Activated T-cell treated with anti-CD3 and anti-CD28 coated beads, Interleukin-2, amount 50 U/mL, for 1 hour (primary cell): ENCODE measurements at places on chromosomes 13 and 19.

GRCh38 chr19:51664997-51665396 lies 18.4 kb upstream of the SIGLEC14 start:
- DNase-seq: no peak

GRCh38 chr13:109700176-109700575 lies 86.2 kb downstream of the IRS2 start:
- no peak for DNase-seq

- DNase-seq: no peak
These were observed 19.5 kb downstream of the NUFIP1 start for GRCh38 chr13:44969551-44970484.

GRCh38 chr13:32001154-32001768 lies 30.3 kb upstream of the FRY start:
- no peak for DNase-seq

GRCh38 chr13:55361141-55361540 lies 1779.6 kb upstream of the PRR20A start:
- no peak for DNase-seq

- peak; percentile 80 for DNase-seq
These were observed 26.5 kb downstream of the MPND start for GRCh38 chr19:4369888-4370260.

DNA sequence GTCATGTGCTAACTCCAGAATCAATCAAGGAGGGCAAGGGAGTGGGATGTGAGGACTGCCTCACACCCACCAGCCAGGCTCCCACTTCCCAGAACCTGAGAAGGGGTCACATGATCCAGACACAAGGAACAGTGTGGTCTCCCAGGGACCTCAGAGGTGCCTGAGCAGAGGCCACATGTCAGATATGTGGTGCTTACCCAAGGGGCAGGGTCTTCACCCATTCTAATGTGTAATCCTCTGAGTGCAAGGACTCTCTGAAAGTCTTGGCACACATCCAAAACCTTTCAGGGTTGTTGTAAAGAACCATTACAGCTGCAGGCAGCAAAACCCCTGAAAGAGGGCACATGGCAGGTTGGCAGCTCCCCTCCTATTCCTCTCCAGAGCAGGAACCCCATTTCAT lies 656.6 kb downstream of the UQCRFS1 start:
- DNase-seq: no peak

DNA sequence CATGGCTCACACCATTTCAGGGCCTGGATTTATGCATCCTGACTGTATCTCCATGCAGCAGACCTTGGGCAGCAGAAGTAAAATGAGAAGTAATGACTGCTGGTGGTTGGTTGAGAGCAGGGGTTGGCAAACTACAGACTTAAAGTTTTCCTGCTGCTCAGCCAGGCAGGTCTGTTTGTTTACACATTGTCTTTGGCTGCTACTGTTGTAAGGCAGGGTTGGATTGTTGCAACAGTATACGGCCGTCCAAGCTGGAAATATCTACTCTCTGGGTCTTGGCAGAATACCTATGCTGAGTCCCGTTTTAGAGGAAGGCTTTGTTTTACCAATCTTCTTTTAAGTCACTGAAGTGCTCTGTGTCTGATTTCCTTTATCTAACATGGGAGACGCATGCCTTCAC lies 13.5 kb downstream of the SNRNP70 start:
- DNase-seq: no peak

GRCh38 chr13:93476175-93476574 lies 249.6 kb downstream of the GPC6 start:
- DNase-seq: no peak

- DNase-seq: no peak
These were observed 33.3 kb downstream of the BLOC1S3 start for GRCh38 chr19:45211751-45212381.

DNA sequence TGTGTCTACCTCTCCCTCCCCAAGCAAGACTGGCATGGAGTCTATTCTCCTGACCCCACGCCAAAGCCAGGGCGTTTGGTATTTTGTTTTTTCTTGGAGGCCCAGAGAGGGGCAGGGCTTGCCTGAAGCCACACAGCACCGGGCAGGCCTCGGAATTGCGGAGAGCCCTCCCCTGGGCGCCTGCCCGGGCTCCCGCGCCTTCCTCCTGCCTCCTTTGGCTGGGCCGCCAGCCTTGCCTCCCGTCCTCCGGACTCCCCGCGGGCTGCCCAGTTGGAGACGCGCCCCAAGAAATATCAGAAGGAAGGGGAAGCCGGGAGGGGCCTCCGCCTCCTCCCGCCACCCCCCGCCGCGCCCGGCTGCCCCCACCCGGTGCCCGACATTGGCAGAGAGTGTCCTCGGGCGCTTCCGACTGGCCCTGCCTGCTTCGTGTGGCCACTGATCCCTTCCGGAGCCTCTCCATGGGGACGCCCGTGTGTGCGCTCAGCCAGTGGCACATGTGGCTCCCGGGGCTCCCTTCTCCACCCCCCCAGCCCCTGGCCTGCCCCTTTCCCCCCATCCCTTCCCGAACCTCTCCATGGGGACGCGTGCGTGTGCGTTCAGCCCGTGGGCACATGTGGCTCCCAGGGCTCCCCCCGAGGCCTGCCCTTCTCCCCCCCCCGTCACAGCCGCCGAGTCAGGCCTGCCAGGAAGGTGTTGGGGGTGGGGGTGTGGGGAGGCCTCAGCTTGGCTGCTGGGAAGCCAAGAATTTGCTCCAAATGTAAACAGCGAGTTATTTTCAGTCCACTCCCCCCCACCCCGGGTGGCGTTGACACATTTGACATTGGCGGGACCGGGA lies 37.3 kb downstream of the NFIC start:
- DNase-seq: no peak

GRCh38 chr13:99647596-99647985 lies 146.3 kb downstream of the TM9SF2 start:
- DNase-seq: no peak

- DNase-seq: no peak
These were observed 21.0 kb downstream of the GRIK5 start for GRCh38 chr19:42048992-42049391.

GRCh38 chr19:50434525-50434924 lies 1.8 kb downstream of the MYBPC2 start:
- DNase-seq: no peak

DNA sequence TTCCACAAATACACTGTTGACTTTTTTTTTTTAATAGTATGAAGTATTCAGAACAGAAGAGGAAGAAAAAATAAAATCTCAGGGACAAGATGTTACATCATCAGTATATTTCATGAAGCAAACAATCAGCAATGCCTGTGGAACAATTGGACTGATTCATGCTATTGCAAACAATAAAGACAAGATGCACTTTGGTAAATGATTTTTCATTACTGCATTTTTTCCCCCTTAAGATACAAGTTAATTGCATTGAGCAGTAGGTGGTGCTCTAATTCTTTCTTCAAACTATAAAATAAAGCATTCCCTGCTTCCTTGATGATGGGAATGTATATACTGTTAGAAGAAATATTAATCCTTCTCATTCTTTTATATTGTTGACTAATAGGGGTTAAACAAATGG lies 17.1 kb downstream of the UCHL3 start:
- DNase-seq: no peak

GRCh38 chr19:49409441-49410029 lies 13.7 kb downstream of the PTH2 start:
- no peak for DNase-seq

DNA sequence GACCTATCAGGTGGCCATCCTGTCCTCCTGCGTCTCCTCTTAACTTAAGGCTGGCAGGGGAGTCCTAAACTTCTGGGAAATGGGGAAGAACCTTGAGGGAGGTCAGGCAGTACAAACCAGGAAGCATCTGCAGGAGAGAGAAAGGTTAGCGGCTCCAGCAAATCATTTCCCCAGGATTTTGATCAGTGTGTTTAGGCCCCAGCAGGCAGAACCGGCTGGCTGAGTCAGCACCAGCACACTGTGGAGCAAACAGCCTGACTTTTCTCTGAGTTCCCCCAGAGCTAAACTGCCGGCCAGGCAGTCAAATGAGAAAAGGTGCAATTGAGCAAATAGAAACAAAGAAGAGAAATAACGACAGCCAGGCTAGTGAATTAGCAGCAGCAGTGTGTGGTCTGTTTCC lies 46.7 kb upstream of the MEDAG start:
- no peak for DNase-seq

DNA sequence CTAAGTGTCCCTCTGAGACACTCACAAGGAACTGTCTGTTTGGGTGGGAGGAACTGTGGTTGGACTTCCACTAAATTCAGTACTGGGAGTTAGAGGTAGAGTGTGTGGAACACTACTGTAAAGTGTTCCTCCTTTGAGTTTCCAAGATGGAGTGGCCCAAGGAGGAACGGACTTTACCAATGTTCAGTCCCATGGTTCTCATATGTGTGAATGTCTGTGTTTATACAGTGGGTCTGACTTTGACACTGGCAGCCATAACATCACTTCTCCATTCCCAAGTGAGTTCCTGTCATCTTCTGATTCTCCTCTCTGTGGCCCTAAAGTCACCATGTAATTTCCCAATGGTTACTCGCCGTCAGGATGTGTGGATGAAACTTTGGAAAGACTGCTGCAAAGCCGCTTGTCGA lies 136.8 kb upstream of the SERP2 start:
- no peak for DNase-seq

DNA sequence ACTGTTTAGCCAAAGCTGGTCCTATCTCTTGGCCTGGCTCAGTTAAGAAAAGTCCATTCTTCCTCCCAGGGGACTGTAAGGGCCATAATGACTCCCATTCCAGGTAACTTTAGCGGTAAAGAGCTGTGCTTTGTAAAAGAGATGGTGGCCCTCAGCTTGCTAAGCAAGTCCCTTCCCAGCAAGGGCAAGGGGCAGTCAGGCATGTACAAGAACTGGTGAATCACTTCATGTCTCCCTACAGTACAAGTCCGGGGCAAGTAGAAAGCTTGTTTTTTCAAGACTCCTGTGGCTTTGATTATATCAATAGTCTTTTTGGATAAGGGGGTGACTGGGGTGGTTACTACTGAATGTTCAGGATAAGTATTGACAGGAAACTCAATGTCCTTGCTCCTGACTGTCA lies 88.9 kb downstream of the SLC25A15 start:
- DNase-seq: no peak

DNA sequence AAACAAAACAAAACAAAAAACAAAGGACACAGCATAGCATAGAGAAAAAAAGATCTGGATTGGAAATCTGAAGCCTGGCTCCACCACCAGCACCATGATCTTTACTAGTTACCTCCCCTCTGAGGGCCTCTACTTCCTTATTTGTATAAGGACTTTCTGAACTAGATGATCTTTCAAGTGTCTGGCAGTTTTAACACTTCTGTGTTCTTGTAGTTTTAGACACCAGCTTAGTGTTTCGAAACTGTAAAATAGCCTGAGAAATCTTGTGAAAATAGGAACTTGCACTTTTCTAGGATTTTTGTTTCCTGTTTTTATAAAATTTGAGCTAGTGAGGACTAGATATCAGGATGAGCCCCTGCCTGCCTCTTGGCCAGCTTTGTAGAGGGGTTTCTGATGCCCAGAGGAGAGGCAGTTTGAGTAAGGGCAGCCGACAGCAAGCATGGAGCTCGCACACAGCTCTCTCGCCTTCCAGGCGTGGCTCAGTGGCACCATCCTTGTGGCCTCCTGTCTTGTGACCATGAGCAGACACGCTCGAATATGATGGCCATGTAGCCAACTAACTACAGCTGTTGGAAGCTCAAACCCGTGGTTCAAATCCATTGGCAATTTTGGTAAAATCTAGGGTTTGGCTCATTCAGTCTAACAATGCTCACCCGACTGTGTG lies 319.0 kb downstream of the KCNRG start:
- DNase-seq: no peak

GRCh38 chr13:25890671-25891212 lies 161.1 kb downstream of the SHISA2 start:
- no peak for DNase-seq

GRCh38 chr19:45952686-45953505 lies 20.8 kb downstream of the NOVA2 start:
- peak; percentile 54 for DNase-seq

DNA sequence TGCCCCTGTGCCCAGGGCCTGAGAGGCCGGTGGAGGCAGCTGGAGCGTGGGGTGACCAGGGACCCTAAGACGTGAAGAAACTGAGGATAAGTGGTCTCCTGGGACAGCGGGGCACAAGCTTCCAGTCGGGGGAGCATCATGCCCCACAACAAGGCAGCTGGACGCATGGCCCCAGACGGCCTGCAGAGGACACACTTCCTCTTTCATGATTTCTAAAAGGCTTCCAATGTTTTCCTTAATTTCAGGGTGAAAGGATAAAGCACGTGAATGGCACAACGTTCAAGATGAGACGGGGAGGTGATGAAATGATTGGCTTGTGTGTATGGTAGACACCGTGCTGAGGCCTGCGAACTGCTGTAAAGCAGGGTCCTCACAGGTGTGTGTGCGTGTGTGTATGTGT lies 20.2 kb upstream of the MYDGF start:
- no peak for DNase-seq

DNA sequence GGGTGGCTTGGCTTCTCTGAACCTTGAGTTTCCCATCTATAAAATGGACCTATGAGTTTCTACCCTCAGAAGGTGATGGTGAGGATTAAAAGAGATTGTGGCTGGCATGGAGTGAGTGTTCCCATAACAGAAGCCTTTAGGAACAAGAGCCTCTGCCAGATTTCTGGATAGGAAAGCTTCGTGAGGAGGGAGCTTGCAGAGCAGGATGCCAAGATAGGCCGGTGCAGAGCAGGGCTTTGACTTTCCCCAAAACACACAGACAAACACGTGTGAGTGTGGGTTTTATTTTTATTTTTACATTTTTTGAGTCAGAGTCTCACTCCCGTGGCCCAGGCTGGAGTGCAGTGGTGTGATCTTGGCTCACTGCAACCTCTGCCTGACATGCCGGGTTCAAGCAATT lies 3.7 kb upstream of the CNN1 start:
- DNase-seq: no peak

DNA sequence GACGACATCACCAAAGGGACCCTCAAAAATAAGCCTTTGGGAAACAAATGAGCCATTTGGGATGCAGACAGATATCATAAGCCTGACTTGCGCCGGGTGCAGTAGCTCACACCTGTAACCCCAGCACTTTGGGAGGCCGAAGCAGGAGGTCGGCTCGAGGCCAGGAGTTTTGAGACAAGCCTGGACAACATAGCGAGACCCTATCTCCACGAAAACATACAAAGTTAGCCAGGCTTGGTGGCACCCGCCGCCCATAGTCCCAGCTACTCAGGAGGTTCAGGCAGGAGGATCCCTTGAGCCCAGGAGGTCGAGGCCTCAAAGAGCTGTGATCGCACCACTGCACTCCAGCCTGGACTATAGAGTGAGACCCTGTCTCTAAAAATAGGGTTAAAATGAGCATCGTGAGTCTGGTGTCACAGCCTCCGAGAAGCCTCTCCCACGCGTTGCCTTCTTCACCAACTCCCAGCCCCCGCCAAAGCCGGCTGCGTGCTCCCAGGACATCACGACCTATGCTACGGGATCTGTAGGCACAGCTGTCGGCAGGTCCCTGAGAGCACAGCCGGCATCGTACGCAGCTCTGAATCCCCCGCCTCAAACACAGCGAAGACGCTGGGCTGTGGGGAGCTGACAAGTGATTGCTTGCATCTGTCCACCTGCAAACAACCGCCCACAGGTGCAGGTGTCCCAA lies 1.6 kb downstream of the REXO1 start:
- no peak for DNase-seq

- DNase-seq: peak; percentile 58
These were observed 492 bp downstream of the TMEM147 start for GRCh38 chr19:35545855-35546381.
